ENCODE measurements at places on chromosomes 1 and 21.
A peak's percentile ranks its signal among the peaks of the same experiment; 100 is the strongest.

DNA sequence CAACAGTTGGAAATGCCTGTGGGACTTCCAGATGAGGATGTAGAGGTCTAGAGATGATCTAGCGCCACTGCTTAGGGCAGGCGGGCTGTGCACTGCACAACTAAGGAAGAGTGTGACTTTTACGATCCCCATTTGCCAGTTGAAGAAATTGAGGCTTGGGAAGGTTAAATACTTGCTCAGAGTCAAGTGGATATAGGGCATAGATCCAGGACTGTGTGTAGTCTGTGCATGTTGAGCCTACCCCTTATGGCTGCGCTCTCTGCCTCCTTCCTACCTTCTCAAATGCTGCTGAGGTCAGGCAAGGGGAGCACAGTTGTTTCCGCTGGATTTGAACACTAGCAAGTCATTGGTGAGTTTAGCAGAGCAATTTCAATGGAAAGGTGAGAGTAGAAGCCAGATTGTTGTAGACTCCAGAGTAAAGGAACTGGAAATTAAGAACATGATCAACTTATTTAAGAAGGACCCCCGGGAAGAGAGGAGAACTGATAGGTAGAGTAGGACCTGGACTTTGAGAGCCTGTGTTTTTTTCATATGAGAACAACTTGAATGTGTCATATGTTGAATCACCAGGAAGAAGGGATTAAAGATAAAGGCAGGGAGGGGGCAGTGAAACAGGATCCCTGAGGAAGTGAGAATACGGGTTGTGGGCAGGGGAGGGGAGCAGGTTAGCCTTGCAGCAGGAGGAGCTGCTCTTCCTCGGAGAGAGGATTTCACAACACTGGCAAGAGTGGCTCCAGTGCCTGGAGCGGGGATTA lies 2.7 kb downstream of the CAPN2 start:
- no peak for DNase-seq

DNA sequence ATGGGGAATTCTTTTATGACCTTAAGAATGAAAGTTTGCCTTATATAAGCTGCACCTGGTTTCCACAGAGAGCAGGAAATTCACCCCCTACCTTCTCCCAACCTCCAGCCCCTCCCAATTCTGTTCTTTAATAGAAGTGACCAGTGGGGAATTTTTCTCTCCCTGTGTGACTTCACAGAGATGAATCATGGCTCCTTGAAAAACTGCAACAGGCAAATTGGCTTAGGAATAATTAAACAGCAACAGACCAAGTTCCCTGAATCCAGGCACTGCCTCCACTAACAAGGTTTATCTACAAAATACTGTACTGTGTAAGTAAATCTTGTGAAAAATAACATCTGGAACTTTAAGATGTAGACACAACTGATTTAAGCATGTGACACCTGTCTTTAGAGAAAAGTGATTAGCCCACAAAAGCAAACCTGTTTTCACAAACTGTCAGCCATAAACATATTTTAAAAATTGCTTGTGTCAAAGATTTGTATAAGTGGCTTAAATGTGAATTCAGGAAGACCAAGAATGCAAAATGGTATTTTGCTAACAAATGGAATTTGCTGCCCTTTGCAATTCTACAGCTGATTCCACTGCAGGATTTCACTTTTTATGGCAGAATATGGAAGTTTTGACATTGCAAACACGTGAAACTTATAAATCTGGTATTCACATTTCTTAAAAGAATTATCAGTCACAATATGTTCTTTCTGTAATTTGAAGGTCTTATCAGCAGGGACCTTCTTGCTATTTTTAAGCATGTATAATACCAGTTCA lies 54.0 kb downstream of the ALG14 start:
- DNase-seq = no peak

DNA sequence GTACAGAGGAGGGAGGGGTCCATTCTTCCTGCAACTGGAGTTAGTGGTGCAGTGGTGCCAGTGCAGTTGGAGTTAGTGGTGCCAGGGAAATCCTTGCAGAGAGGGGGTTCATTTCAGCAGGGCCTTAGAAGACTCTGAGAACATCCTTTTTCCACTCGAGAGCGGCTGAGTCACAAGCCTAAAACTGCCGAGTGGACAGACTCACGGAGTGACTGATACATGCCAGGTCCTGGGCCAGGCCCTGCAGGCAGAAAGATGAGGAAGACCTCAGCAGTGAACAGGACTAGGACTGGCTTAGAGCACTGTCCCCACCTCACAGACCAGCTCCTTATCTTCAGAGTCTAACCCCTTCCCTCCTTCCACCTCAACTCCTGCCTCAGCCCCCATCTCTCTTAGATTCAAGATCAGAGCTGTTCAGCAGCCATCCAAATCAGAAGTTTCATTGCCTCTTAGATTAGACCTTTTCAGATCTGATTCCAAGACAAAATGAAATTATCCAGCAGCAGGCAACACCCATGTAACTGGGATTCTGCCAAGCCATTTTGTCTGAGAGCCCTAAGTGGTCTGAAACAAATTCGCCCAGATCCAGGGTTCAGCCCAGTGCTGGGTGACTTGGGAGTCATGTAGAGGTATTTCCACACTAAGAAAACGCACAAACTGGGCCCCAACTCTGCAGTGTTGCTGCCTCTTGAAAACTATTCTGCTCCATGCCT lies 12.7 kb upstream of the IKBKE start:
- no peak for DNase-seq

DNA sequence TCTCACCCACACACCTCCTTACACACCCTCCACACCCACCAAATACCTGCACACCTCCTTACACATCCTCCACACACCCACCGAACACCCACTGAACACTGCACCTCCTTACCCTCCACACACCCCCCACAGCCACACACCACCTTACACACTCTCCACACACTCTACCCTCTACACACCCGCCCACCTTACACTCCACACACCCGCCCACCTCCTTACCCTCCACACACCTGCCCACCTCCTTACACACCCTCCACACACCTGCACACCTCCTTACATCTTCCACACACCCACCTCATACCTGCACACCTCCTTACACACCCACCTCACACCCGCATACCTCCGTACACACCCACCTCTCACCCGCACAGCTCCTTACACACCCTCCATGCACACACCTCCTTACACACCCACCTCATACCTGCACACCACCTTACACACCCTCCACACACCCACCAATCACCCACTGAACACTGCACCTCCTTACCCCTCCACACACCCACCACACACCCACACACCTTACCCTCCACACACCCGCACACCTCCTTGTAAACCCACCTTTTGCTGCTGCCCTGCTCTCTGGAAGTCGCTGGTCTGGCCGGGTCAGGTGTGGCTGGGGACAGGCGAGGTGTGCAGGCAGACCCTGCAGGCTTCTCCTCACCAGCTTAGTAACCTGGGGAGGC lies 38.5 kb downstream of the COQ8A start:
- DNase-seq = no peak

GRCh38 chr1:159854116-159854692 lies 8.3 kb downstream of the VSIG8 start:
- DNase-seq = peak; percentile 85

DNA sequence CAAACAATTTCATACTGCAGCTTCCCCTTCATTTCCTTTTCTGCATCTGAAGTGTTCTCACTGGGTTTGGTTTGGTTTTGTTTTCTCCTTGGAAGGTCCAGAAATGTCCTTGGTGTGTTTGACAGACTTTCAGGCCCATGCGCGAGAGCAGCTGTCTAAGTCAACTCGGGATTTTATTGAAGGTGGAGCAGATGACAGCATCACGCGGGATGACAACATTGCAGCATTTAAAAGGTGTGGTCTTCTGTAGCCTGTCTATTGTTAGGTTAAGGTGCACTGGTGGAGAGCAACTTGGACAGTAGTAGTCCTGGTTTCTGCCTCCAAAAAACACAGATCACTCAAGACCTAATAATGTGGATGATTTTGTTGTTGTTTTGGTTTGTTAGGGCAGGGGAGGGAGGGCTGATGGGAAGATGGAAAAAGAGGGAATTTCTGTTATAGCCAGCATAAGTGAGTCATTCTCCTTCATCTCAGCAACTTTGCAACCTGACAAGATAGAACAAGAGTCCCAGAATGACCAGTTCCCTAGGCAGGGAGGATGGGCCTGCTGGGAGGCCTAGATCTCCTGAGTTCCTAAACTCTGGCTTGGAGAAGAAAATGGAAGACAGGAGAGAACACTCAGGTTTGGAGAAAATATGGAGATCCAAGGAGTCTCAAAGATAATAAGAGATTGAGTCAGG lies 12.5 kb downstream of the HAO2 start:
- no peak for DNase-seq

GRCh38 chr1:85214654-85215053 lies 13.8 kb upstream of the SYDE2 start:
- DNase-seq = no peak

DNA sequence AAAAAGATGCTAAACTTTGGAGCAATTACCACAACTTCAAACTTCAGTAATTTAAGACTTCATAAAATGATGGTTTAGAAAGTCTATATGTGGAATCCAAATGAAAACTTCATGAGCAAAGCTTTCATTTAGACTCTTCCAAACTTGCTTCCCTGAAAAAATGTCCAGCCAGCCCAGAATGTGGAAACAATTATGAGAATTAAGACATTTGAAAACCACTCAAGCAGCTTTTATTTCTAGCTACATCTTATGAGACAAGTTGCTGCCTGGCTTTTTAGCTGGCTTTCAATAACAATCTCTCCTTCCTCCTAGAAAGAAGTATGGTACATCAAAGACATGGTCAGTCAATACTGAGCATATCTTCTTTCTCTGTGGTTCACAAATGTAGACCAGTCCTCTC lies 21.8 kb downstream of the LPAR3 start:
- no peak for DNase-seq

DNA sequence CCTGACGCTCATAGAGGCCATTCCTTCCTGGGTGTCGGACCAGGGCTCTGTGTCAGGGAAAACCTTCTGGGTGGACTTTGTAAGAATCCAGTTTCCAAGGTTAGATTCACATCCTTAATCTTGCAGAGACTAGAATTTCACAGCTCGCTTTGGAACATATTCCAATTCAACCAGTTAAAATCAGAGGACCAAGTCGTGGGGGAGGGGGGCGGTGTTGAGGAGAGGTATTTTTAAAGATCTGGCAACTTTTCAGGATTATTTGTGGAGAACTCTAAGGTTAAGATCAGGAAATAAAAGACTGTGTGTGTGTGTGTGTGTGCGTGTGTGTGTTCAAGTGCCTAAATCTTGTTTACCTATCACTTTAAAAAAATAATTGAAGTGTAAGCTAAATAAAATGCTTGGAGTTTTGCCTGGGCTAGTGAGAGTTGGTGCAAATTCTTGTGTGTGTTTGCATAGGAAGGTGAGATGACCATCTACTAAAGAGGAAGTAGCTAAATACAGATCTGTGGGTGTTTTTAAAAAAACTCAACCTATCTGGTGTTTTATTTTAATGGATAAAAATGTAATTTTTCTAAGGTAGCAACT lies 21.8 kb downstream of the TENT5C start:
- no peak for DNase-seq

GRCh38 chr1:225763716-225764548 lies 13.7 kb upstream of the SRP9 start:
- DNase-seq = no peak

DNA sequence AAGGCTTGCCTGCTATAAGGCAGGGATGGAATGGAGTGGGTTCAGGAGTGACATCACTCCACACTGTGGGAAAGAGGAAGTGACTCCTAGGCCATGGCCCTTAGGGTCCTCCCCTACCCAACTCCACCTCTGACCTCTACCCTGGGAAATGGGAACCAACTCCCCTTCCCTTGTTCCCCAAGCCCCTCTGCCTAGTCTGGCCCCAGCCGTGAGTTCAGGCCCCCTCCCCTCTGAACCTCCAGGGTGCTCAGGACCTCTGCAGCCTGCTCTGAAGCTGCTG lies 3.8 kb upstream of the GUCA2A start:
- no peak for DNase-seq

DNA sequence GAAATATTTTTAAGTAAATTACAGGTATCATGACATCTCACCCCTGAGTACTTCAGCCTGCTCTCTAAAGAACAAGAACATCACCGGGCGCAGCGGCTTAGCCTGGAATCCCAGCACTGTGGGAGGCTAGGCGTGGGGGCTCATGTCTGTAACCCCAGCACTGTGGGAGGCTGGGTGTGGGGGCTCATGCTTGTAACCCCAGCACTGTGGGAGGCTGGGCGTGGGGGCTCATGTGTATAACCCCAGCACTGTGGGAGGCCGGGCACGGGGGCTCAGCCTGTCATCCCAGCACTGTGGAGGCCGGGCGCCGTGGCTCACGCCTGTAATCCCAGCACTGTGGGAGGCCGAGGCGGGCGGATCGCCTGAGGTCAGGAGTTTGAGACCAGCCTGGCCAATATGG lies 7.7 kb upstream of the CDK11B start:
- DNase-seq = peak; percentile 72

- DNase-seq = no peak
Observed at GRCh38 chr21:45580181-45580575, 37.9 kb upstream of the SLC19A1 start.

DNA sequence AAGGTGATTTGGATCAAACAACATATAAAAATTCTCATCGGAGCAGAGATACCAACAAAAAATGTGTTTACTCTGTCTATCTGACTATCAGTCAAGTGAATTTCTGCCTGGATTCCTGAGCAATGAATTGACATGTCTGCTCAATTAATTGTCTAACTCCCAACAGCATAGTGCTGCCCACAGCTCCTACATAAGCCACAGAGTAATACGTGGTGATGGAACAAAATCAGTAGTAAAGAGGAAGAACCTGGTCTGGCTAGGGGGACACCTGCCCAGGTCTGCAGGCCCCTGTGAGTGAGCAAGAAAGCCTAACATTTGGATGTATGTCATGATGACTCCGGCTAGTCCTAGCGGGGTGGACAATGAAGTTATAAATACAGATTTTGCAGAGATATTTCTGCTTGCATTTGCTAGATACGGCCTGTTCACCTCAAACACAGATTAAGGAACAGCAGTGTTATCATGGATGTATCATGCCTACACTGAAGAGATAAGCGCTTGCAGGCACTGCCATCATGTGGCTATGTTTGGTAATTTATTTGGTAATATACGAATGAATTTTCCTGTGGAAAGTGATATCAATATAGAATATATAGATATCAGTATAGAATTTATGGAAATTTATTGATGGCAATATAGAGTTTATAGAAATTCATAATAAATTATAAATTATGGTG lies 69.6 kb upstream of the LRRC8B start:
- peak; percentile 36 for DNase-seq

DNA sequence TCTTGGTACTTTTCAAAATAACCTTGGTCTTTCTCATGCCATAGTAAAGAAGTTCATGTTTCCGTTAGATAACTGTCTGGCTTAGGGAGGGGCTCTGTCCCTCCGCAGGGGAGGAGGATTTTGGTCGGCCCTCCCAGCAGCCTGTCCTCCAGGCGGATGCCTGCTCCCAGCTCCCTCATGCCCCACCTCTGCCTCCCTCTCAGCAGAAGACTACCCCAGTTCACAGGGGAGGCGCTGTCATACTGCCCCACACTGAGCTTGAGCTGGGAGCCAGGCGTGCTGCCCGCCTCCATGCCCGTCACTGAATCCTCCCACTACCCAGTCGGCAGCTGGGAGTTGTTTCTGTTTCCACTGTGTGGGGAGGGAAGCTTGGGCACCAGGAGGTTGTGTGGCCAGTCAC lies 127.3 kb downstream of the CAMTA1 start:
- no peak for DNase-seq

DNA sequence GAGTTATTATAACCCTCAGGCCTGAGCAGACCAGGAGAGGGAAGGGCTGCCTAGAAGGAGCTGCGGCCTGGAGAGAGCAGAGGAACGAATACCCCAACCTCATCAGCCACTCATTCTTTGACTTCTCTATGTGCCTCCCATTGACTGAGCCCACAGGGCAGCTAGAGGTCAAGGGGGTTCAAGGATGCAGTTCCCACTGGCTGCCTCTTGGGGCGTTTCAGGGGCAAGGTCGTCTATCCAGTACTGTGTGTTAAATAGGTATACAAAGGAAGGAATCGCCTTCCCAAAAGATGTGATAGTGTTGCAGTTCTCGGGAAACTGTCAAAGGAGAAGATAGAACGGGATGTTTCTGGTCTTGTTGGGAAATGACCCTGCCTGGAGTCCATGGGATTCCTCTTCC lies 250.6 kb downstream of the PRDM2 start:
- DNase-seq = no peak
